ENCODE measurements at places on chromosomes 11 and 22.

GRCh38 chr22:19645391-19645790, 68.9 kb upstream of the SEPTIN5 start:
- H3K27me3 ChIP-seq, result peaks cover 4% of the 10 kb centered on the region
- H3K36me3 ChIP-seq, result no peaks in the 10 kb centered on the region
- no peak for DNase-seq
- no peak overlapping the region for H3K27ac ChIP-seq
- no peak overlapping the region for H3K4me3 ChIP-seq

DNA sequence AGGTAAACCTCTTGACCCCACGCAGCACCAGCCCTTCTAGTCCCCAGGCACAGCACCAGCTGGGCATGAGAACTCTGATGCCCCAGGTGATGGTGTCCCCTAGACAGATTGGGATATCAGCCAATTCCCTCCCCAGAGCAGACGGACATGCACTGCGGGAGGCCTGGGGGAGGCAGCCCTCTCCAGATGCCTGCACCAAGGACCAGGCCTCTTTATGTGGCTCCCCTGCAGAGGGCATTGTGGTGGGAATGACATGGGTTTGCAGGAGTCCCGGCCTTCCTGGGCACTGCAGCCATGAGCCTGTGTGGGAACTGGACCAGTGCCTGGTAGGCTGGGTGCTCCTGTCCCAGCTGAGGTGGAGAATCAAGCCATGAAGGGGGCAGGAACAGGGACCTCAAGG, 25.9 kb downstream of the PPM1F start:
- H3K4me1 ChIP-seq, result peaks cover 3% of the 10 kb centered on the region
- H3K4me3 ChIP-seq, result no peak overlapping the region
- no peak for DNase-seq

GRCh38 chr22:37210041-37210803, 2.1 kb downstream of the SSTR3 start:
- H3K4me1 ChIP-seq, result peaks cover 99% of the 10 kb centered on the region
- H3K4me3 ChIP-seq, result peak overlapping the region; percentile 63
- no peak for DNase-seq

DNA sequence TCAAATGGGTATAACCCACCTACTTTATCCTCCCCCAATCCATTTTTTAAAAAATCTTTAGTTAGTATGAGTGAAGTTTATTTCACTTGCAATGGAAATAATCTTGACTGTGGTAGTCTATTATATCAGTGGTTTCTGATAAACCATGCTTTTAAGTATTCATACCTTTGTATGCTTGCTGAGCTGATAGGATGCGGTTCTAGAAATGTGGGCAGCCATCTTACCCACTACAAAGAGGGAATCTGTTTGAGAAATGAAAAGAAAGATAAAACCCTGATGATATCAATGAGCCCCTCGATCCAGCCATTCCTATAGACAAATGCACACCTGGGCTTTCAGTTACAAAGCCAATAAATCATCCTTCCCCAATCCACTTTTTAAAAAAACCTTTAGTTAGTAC, 13.8 kb upstream of the PVALB start:
- peaks cover 5% of the 10 kb centered on the region for H3K4me1 ChIP-seq
- H3K4me3 ChIP-seq, result no peak overlapping the region
- H3K27me3 ChIP-seq, result peaks cover 17% of the 10 kb centered on the region
- no peaks in the 10 kb centered on the region for H3K36me3 ChIP-seq

DNA sequence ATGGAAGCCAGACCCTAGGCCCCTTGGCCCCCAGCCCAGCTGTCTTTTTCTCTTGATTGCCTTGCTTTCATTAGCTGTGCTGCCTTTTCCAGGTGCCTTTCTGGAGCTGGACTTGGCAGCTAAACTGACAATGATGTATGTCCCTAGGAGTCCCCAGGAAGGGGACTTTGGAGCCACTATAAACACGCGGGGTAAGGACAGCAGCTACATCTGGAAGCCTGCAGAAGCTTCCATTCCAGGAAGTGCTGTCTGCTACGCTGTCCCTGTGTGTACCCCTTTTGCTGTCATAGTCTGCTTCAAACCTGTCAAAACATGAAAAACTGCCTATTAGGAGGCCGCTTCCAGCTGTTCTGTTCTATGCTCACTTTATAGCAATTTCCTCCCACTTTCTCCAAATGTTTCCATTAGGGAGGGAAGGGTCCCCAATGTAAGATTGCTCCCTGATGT, 153.3 kb upstream of the RAG2 start:
- peaks cover 23% of the 10 kb centered on the region for H3K4me1 ChIP-seq
- DNase-seq, result peak; percentile 25
- peak overlapping the region; percentile 28 for H3K27ac ChIP-seq

DNA sequence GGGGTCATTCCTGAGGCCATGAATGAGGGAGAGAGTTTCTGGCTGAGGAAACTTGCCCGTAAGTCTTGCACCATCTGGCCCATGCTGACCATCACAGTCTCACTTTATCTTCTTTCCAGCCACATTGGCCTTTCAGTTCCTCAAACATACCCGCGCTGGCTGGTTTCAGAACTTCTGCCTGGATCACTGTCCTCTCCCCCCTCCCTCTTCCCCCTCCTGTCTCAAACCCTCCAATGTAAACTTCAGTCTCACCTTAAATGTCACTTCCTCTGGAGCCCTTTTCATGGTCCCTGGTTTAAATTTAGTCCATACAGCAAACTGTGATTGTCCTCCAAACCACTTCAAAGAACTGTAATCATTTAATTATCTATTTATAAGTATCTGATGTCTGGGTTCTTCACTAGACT, 3.7 kb upstream of the TMEM109 start:
- H3K4me3 ChIP-seq, result no peak overlapping the region
- no peak for DNase-seq
- H3K27ac ChIP-seq, result no peak overlapping the region
- no peaks in the 10 kb centered on the region for H3K27me3 ChIP-seq

GRCh38 chr22:19961868-19962245, 20.2 kb upstream of the TXNRD2 start:
- no peaks in the 10 kb centered on the region for H3K27me3 ChIP-seq
- H3K4me3 ChIP-seq, result no peak overlapping the region
- peaks cover 16% of the 10 kb centered on the region for H3K4me1 ChIP-seq
- H3K36me3 ChIP-seq, result peaks cover 38% of the 10 kb centered on the region

DNA sequence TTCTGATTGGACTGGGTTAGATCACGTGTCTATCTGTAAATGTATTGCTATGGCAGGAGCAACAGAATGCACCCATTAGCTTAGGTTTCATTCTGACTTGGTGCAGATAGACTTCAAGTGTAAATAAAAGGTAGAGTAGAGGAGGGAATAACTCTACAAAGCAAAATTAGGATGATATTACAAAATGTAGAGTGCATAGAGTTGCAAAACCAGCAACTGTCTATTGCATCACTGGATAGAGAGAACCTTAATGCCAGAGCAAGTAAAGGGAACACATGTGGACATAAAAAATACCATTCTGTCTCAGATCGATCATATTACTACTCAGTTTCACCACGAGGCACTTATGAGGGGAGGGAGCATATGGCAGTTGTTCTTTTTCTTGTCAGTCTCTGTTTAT, 22.0 kb upstream of the CAT start:
- H3K4me3 ChIP-seq, result no peak overlapping the region
- no peaks in the 10 kb centered on the region for H3K27me3 ChIP-seq
- no peaks in the 10 kb centered on the region for H3K4me1 ChIP-seq

DNA sequence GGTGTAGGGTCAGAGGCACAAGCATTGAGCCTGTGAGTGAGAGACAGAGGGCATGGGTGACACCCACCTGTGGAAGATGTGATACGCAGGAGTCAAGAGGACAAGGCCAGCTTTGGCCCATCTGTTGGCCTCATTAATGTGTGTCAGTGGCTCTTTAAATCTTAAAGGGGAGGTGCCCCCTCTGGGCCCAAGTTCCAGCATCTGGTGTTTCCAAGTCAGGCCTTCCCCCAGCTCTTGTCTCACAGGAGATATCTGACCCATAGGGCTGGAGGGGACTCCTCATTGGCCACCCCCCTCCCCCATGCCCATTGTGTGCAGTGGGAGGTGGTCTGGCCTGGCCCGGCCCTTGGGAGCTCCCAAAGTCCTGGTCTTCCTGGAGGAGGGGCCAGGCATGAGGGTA, 8.9 kb downstream of the KCNK7 start:
- no peak overlapping the region for H3K27ac ChIP-seq
- DNase-seq, result no peak
- no peaks in the 10 kb centered on the region for H3K27me3 ChIP-seq

DNA sequence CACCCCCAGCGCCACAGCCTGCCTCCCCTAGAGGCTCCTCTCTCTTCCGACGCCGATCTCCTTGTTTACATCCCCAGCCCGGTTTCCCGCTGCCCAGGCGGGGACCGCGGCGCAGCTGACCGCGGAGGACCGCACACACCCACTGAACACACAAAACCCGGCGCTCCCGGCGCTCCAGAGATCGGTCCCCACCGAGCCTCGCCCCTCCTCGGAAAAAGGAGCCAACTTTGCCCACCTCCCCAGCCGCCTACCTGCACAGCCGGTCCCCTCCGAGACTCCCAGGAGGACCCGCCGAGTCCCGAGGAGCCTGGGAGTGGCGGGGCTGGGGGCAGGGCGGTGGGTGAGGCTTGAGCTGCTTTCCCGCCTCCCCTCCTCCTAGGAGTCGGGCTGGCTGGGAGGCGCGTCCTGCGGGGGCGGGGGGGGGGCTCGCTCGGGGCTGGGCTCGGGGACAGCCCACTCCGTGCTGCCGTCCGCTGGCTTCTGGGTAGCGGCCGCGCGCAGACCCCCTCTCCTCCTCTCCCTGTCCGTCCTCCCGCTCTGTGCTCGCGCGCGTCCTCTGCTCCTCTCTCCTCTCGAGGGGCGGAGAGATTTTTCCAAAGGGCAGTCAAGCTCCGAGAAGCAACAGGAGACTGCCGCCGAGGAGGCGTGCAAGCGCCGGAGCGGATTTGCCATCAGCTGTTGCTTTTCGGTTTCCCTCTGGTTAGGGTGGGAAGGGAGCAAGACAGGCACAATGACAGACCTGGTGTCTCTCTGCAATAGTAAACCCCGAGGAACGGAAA, at the start of gene FXYD6:
FXYD6 (minus strand) TSS at position 318 of the 779 bp plus-strand sequence. CDS start 33,882 bp downstream, outside the sequence.
- no peaks in the 10 kb centered on the region for H3K36me3 ChIP-seq
- H3K4me3 ChIP-seq, result peak within 1 kb of the TSS; percentile 38
- no peak for DNase-seq
- peaks cover 12% of the 10 kb centered on the region for H3K4me1 ChIP-seq
- H3K27me3 ChIP-seq, result peaks cover 9% of the 10 kb centered on the region

GRCh38 chr11:64852804-64853509, 8.5 kb upstream of the CDC42BPG start:
- H3K36me3 ChIP-seq, result peaks cover 37% of the 10 kb centered on the region
- no peak overlapping the region for H3K4me3 ChIP-seq
- no peaks in the 10 kb centered on the region for H3K27me3 ChIP-seq

DNA sequence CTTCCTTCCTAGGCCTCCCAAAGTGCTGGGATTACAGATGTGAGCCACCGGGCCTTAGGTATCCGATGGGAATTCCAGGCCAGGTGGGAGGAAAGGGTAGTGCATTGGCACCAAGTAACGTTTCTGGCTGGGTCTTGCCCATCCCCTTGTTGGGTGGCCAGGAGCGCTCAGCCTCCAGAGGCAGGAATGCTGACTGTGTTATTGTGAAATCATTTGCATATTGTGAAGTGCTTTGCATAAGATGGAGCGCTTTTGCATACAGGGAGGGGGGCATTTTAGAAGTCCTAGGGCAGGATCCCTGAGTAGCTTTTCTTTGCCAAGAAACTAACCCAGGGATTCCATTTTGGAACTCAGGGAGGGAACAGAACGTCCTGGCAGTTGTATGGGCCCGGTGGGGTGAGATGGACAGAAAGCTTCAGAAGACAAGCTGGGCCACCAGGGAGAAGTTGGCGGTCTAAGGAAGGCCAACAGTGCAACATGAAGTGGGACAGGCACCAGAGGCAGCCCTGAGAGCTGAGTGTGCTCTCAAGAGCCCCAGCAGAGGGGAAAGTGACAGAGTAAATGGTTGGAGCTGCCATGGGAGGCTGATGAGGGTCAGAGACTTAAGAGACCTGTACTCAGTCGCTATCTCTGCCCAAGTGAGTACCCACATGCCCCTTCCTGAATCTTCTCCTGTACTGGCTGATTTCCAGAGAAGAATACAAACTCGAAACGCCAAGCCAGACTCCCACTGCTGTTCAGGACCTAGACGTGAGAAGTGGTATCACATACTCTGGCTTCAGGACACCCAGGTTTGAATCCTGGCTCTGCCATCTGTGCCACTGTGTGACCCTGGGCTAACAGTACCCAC, 1.3 kb upstream of the SLC39A13 start:
- no peak for DNase-seq
- H3K4me3 ChIP-seq, result peak overlapping the region; percentile 60
- peaks cover 11% of the 10 kb centered on the region for H3K36me3 ChIP-seq

GRCh38 chr22:36775586-36775963, 344 bp downstream of the IFT27 start:
- H3K27ac ChIP-seq, result peak overlapping the region; percentile 56
- peak overlapping the region; percentile 64 for H3K4me3 ChIP-seq
- DNase-seq, result peak; percentile 37
- H3K27me3 ChIP-seq, result no peaks in the 10 kb centered on the region

GRCh38 chr11:61967924-61968757, 707 bp upstream of the FTH1 start:
- H3K36me3 ChIP-seq, result peaks cover 14% of the 10 kb centered on the region
- H3K27ac ChIP-seq, result peak overlapping the region; percentile 88
- no peaks in the 10 kb centered on the region for H3K27me3 ChIP-seq
- H3K4me3 ChIP-seq, result peak overlapping the region; percentile 98
- DNase-seq, result no peak

GRCh38 chr11:110077831-110078325, 15.3 kb upstream of the ZC3H12C start:
- no peaks in the 10 kb centered on the region for H3K27me3 ChIP-seq
- H3K36me3 ChIP-seq, result no peaks in the 10 kb centered on the region
- H3K27ac ChIP-seq, result no peak overlapping the region
- no peak for DNase-seq

DNA sequence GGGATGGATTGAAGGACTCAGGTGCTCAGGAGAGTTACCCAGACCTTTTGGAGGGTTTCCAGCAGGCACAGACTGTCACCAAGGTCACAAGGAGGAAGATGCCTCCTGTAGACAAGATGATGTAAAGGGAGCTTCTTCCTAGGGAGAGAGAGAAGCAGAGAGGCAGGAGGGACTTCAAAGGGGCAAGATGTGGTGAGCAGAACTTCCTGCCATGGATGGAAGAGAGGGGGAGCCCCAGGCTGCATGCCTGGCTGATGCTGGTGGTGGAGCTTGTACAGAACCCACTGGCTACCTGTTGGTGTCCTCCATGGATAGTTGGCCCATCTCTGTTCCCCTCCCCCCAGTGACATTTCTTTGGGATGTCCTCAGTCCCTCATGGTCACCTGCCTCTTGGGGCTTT, 4.2 kb downstream of the HEPN1 start:
- DNase-seq, result peak; percentile 28
- no peaks in the 10 kb centered on the region for H3K36me3 ChIP-seq
- H3K4me3 ChIP-seq, result no peak overlapping the region
- peaks cover 26% of the 10 kb centered on the region for H3K4me1 ChIP-seq
- H3K27me3 ChIP-seq, result peaks cover 3% of the 10 kb centered on the region

- DNase-seq, result no peak
- H3K27ac ChIP-seq, result no peak overlapping the region
- H3K4me1 ChIP-seq, result no peaks in the 10 kb centered on the region
- no peaks in the 10 kb centered on the region for H3K27me3 ChIP-seq
- H3K36me3 ChIP-seq, result no peaks in the 10 kb centered on the region
- no peak overlapping the region for H3K4me3 ChIP-seq
Observed at GRCh38 chr11:96456111-96456510, 66.3 kb downstream of the JRKL start.

- H3K36me3 ChIP-seq, result peaks cover 6% of the 10 kb centered on the region
- no peak for DNase-seq
- no peaks in the 10 kb centered on the region for H3K27me3 ChIP-seq
- H3K27ac ChIP-seq, result no peak overlapping the region
- H3K4me1 ChIP-seq, result peaks cover 28% of the 10 kb centered on the region
Observed at GRCh38 chr22:29386708-29387107, 1.7 kb downstream of the AP1B1 start.

Measured in thymus (tissue), 14 donors.